Activated CD8-positive, alpha-beta memory T cell treated with anti-CD3 and anti-CD28 coated beads for 4 hours (primary cell): ENCODE measurements at places on chromosomes 3 and 15.

- no peak for DNase-seq
Observed at GRCh38 chr15:76341366-76342057, 4.9 kb downstream of the ISL2 start.

DNA sequence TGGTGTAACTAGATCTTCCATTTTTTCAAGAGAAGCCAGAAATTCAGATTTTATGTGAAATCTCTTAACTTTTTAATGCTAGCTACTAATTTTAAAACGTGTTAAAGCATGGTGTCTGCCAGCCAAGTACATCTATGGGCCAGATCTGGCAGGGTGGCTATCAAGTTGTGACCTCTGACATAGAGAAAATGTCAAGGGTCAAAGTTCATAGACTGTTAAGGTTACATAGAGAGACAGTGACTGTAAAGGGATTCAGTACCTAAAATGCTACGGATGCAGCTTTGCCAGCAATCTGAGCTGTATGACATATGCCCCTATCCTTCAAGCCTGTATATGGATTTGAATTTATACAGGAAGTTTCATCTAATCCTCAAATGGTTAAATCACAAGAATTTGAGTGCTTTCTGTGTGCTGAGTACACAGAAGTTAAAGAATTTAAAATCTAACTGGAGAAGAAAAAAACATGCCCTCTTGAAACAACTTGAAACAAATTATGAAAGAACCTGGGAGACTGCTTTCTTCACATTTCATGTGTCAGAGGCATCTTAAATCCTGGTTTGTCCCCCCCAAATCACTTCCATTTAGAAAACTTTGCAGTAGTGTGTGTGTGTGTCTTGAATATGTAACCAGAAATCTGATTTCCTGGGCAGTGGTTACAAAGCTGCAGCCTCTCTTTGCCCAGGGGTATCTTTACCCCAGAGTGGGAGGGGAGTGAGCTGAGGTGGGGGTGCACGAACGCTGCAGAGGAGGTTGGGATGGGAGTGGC lies 895 bp upstream of the ARHGAP31 start:
- no peak for DNase-seq

GRCh38 chr3:150447084-150447483 lies 39.0 kb downstream of the TSC22D2 start:
- no peak for DNase-seq

GRCh38 chr3:184602372-184603150 lies 41.0 kb downstream of the EPHB3 start:
- DNase-seq = no peak

DNA sequence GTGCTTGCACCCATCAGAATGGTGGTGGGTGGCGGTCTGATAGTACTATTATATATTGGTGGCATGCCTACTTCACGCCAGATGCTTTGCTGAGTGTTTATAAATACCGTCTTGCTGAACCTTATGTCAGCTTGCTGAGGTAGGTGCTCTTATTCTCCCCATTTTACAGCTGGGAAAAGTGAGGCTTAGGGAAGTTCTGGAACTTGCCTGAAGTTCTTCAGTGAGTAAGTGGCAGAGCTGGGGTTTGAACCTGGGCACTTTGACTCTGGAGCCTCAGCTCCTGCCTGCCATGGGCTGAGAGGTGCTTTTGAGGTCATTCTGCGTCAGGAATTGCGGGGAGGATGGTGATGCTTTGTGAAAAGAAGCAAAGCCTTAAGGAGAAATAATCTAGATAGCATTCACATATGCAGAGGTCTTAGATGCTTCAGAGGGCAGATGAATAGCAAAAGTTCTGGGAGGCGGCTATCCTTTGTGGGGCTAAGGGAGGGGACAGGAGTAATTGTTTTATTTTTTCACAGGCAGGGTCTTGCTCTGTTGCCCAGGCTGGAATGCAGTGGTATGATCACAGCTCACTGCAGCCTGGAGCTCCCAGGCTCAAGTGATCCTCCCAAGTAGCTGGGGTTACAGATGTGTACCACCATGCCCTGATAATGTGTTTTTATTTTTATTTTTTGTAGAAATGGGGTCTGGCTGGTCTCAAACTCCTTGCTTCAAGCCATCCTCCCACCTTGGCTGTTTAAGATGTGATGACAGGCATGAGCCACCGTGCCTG lies 18.5 kb downstream of the ITPR1 start:
- DNase-seq = no peak

GRCh38 chr3:129625072-129625874 lies 18.8 kb upstream of the PLXND1 start:
- no peak for DNase-seq

DNA sequence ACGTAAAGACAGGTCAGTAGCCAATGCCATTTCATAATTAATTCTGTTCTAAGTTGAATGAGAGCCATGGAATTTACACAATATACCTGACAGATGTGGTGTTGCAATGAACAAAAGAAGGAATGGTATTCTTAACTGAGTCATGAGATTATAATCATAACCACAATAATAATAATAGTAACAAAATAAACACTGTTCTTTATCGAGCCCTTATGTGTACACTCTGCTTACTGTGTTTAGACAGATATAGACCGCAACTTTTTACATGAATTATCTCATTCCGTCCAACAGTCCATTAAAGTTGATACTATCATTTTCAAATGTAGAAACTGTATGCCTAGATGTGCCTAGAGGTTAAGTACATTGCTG lies 28.2 kb upstream of the SCAANT1 start:
- DNase-seq = no peak

GRCh38 chr3:132657869-132658747 lies 1.5 kb downstream of the ACAD11 start:
- no peak for DNase-seq

GRCh38 chr3:12932347-12932746 lies 91.0 kb upstream of the RPL32 start:
- no peak for DNase-seq

- no peak for DNase-seq
Observed at GRCh38 chr15:41207687-41208448, 22.7 kb downstream of the EXD1 start.

DNA sequence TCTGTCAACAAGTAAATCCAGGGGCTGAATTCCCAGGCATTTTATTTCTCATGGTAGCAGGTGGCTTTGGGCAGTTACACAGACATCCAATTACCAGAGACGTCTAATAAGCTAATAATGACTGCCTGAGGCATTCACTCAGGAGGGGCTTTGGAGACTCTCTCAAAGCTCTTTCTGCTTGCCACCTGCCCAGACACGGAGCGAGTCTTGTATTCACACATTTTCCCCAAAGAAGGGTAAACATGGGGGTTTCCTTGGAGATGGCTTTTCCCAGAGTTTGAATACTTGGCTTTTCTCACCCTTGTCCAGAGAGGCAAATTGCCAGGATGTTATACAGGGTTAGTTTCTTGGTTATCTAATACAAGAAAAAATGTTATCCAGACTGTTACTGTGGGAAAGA lies 132.6 kb downstream of the DIPK2A start:
- no peak for DNase-seq

DNA sequence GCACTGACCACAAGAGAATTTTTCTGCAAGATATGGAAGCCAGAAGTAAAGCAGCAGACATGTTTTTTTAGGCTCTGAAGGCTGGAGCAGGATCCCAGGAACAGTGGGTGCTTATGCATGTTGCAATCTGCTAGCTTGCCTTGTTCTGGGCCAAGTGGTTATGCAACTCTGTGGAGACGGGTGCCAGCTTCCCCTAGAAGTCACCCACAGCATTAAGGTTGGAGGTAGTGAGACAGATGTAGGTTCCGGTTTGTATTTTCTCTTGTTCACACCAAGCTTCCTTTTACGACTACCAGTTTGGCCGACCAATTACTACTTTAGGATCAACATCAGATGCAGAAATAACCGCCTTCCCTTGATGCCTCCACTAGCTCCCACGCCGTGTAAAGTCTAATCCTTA lies 11.1 kb downstream of the DPH3 start:
- DNase-seq = no peak

- no peak for DNase-seq
Observed at GRCh38 chr3:72151465-72152238, 366.7 kb upstream of the PROK2 start.

GRCh38 chr3:136925425-136926190 lies 32.2 kb upstream of the IL20RB start:
- DNase-seq = no peak

DNA sequence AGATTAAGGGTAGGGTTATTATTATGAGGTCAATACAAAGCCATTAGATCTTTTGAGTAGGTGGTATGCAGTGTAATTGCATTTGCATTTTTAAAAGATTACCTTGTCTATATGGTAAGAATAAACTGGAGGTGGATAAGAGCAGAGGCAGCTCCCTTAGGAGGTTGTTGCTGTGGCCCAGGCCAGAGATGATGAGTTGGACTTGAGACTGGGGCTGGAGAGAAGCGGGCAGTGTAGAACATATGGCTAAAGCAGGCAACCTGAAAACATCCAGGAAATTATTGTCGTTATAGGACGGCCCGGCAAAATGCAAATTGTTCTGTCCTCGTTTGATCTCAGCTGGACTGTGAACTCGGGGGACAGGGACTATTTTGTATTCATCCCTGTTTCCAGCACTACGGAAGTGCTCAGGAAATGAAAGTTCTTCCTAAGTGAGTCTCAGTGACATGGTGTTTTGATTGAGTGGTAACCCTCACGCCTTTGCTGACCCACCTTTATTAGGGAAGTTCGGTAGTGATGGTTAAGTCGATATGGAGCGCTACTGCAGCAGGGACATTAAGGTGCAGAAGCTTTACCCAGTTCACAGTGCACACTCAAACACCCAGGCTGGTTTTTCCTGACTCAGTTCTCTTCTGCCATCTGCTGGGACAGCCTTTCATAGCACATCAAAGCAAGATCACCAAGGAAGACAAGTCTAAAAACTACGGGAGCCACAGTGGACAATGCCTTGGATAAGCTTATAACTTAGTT lies 27.2 kb upstream of the VPS33B start:
- no peak for DNase-seq

GRCh38 chr3:81214631-81215030 lies 546.8 kb downstream of the GBE1 start:
- no peak for DNase-seq

- no peak for DNase-seq
Observed at GRCh38 chr15:77521206-77521605, 100.5 kb downstream of the HMG20A start.

DNA sequence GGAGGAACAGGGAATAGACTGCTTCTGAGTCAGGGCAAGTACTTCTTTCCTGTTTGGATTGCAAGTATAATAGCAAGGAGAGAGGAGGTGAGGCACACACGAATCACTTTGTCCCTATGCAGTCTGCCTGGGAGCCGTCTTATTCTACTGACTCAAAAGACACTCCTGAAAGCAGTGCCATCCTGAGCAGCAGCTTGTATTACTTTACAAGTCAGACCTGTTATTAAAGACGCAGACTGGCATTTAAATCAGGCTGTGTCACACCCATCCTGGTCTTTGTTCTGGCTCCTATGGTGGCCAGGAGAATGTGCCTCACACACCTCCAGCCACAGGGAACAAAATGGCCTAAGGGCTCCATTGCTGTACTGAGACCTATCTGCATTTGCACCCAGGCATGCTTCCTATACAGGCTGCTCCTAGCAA lies 17.9 kb upstream of the SQOR start:
- no peak for DNase-seq

DNA sequence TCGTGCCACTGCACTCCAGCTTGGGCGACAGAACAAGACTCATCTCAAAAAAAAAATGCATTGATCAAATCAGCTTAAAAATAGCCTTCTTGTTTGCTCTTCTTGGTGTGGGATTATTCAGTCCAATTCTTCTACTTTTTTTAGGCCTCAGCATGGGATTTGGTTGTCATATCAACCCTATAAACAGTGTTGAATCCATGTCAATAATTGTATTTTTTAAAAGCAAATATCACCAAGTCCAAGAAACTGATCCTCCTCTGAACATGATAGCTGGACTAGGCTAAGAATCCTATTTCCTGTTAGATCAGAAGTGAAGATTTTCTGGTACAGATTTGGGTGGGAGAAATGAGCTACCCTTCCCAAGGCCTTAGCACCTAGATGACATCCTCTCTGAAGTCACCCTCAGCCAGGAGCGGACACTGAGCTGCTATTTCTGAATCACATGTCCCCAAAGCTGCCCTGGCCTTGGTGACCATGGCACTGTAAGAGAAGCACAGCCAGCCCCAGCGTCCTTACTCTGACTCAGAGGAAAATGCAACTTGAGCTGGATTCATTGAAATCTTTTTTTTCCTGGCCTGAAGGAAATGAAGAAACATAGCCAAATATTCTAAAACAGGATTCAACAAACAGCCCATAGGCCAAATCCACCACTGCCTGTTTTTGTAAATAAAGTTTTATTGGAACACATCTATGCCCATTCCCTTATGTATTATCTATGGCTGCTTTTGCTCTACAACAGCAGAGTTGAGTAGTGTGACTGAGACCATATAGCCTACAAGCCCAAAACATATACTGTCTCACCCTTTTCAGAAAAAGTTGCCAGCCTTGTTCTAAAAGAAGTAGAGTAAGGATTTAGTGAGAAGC lies 215.9 kb upstream of the CTDSPL start:
- DNase-seq = no peak

GRCh38 chr15:31831596-31831995 lies 198.7 kb upstream of the CHRNA7 start:
- DNase-seq = no peak

GRCh38 chr3:190444006-190444405 lies 5.7 kb downstream of the TMEM207 start:
- DNase-seq = no peak

DNA sequence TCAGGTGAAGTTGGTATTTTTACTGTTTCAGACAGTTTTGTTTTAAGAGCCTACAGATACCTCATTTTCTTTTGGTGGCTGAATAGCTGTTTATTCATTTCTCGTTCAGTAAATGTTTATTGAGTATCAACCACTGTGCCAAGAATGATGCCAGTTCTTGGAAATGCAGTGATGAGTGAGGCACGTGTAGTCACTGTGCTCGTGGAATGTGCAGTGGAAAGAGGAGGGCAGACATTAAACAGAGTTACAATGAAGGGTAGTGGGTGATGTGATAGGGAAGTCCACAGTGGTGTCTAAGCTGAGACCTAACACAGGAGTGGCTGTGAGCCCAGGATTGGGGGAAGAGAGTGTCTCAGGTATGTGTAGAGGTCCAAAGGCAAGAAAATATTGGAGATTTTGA lies 73.7 kb downstream of the ARHGEF26 start:
- DNase-seq = no peak

DNA sequence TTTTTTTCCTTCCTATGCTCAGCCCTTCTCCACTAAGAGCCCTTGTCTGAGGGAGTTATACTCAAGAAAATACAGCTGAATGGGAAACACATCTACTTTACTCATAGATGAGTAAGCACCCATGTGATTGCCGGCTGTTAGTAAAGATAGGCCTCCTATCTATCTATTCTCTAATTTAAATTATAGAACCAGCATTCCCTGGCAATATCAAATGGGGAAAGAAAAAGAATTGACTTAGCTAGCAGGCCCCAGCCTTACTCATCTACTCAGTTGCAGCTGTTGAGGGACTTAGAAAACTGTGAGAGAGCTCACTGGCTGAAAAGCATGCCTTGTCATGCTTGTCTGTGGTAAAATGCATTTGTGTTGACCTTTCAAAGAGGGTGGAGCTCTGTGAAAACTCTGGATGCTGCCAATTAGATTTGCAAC lies 116.9 kb upstream of the LRRFIP2 start:
- DNase-seq = no peak

DNA sequence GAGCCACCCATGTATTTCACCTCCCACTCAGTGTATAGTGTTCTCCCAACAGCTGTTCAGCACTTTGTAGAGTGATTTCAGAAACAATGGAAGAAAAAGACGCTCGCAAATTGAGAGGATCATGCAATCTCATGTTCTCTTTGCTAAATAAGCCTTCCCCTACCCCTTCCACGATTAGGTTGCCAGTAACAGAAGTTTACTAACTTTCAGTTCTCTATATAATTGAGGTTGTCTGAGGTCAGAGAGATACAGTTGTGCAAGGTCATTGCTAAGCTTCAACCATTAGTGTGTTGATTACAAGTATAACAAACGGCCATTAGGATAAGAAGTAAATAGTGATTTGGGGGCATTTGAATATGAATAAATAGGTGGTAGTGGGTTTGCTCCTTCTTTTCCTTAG lies 99.6 kb downstream of the TUSC7 start:
- DNase-seq = no peak
